ENCODE measurements at places on chromosomes 4 and X.

DNA sequence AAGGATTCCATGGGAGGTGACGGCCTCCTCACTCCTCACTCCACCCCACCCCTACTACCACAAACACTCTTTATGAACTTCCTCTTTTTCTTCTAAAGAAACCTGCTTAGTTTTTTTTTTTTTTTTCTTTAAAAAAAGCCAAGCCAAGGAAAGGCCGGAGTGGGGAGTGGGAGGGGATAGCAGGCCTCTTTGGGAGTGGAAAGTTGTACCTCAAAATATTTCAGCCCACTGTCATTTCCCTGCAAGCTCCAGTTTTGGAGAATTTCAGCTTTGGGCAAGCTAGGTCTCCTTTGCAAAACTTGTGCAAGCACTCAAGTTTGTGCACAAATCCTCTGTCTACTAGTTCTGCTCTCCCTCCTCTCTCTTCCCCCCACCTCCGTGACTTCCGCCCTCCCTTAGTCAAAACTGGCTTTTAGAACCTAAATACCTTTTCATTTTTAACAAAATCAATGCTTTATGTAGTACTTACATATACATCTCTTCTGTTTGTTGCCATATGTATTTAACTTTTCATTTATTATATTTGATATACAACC, 512 bp upstream of the ANTXR2 start:
- DNase-seq = no peak

DNA sequence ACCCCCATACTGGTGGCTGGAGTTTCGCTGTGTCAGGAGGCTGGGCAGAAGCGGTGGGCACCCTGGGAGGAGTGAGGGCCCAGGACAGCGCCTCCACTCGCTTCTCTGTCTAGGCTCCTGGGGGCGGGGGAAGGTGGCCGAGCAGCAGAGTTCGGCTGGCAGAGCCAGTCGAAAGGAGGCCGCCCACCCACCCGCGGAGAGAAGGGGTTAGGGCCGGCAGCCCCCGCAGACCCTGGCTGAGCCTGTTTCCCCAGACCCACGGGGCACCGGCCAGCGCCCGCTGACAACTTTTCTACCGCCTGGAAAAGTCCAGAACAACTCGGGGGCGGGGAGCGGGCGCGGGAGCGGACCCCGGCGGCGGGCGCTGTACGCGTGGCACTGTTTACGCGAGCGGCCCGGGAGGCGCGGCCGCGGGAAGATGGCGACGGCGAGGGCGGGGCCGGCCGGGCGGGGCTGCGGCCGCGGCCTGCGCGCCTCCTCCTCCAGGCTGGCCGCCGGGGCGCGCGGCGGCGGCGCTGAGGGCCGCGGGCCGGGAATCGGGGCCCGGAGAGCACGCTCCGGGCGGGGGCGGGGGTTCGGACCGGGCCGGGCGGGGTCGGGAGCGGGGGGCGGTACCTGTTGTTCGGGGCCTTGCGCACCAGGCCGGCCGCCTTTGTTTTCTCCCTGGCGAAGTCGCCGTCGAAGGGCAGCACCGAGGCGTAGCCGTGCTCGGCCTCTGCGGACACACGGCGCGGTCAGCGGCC, 628 bp downstream of the MXD4 start:
- DNase-seq = no peak

GRCh38 chr4:73723023-73723422, 17.3 kb upstream of the CXCL8 start:
- no peak for DNase-seq

GRCh38 chrX:154827194-154828015, 7.1 kb downstream of the SMIM9 start:
- DNase-seq = no peak

GRCh38 chr4:113436360-113436759, 325.2 kb downstream of the CAMK2D start:
- DNase-seq = no peak

GRCh38 chr4:150348079-150348478, 233.9 kb upstream of the MAB21L2 start:
- no peak for DNase-seq

DNA sequence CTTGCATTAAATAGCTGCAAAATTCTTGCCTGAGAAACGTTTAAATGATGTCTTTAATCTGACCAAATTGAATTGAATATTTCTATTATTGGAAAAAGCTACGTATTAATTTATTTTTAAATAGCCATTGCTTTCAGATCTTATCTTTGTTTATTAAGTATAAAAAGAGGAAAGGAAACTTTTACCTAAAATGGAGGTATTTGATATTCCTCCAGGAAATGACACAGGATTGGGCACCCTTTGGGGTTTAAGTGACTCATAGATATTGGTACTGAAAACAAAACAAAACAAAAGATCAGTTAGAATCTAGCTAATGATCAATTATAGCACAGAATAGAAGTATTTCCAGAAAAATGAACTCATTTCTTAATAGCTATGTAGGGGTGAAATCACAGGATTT, 34.1 kb downstream of the PLS3 start:
- DNase-seq = no peak

- no peak for DNase-seq
These were observed 2.0 kb downstream of the ERCC6L start for GRCh38 chrX:72236841-72237240.

DNA sequence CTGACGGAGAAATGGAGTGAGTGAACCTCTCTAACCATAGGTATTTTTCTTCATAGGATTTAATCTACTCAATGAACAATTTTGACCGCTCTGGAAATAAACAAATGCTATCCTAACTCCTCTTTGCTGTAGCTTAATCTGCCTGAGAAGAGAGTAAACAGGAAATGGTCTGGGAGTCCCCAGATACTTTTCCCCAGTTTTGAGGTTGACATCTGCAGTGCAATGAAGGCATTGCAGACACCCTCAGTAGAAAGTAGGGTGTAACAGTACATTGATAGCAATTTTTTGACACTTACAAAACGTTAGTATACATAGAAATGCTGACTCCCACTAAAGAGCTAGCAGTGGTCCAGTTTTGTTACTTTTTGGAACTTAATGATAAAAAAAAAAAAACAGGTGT, 495.9 kb upstream of the FAM241A start:
- no peak for DNase-seq

- DNase-seq = no peak
These were observed 102.3 kb downstream of the PSAPL1 start for GRCh38 chr4:7332216-7333023.

DNA sequence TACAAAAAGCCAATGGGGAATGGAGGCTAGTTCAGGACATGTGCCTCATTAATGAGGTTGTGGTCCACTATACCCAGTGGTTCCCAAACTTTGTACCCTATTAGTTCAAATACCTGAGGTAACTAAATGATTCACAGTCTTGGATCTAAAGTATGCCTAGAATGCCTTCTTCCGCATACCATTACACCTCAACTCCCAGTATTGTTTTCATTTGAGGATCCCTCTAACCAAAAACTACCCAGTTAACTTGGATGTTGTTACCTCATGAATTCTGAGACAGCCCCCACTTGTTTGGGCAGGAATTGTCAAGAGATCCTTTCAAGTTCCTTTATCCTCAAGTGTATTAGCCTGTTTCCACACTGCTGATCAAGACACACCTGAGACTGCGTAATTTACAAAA, 439.2 kb downstream of the PCDH10 start:
- DNase-seq = no peak

DNA sequence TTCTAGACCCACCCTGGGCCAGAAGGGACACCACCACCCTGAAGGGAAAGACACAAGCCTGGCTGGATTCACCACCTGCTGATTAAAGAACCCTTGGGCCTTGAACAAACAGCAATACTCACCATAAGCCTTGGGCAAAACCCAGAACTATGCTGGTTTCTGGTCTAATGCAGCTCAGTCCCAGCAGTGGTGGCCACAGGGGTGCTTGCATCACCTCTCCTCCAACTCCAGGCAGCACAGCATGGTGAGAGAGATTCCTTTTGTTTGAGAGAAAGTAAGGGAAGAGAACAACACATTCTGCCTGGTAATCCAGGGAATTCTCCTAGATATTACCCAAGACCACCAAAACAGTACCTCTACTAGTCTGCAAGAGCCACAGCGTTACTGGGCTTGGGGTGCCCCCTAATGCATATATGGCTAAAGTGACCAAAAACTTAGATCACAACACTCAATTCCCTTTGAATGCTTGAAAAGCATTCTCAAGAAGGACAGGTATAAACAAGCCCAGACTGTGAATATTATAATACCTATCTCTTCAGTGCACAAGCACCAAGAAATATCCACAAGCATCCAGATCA, 25.7 kb downstream of the RNF128 start:
- no peak for DNase-seq

DNA sequence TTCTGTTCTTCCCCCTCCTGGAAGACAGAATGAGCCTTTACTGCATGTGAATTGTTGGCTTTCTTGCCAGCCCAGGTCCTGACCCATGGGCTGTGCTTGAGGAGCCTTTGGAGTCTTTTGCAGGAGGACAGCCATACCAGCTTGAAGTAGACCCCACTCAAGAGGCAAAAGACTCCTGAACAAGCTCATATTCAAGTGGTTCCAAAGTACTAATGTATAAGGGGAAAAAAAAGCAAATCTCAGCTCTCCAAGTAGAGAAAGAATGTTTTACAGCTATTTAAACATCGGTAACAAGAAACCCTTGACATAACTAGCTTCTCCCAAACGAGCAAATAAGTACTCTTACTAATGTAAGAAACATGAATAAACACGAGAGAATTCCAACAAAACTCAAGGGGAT, 174.9 kb upstream of the MXRA5 start:
- DNase-seq = no peak

DNA sequence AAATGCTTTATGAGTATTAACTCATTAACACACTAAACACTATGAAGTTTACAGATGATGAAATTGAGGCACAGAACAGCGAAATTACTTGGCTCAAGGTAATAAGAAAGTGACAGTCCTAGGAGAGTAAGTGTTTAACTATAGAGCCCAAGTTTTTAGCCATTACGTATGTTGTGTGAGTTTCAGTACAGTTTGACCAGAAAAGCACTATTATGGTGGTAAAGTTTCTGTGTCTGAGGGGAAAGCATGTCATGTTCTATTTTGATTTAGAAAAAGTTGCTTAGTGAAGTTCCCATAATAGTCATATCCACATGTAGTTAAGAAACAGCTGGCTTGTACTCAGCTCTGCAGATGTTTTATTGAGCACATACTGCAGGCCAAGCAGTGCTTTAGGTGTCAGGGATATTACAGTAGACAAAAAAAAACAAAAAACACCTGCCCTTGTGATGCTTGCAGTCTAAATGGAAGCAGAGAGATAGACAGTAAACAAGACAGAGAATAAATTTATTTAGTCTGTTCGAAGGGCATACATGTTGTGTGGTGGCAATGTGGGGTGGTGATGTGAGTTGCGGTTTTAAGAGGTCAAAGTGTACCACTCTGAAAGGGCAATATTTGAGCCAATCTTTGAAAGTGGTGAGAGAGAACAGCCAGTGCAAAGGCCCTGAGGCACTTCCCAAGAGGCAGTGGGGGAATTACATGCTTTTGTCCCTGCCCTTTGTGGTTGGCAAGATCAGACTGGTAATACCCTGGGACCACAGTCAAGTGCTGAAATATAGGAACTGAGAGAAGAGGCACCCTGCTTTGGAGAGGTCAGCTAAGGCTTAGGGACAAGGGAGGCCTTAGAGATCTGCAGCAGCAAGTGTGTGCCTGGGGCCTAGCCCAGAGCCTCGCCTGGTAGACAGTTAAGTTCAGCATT, 6.2 kb downstream of the TMEM131L start:
- DNase-seq = no peak

GRCh38 chr4:121799208-121799823, 1.8 kb upstream of the EXOSC9 start:
- no peak for DNase-seq

DNA sequence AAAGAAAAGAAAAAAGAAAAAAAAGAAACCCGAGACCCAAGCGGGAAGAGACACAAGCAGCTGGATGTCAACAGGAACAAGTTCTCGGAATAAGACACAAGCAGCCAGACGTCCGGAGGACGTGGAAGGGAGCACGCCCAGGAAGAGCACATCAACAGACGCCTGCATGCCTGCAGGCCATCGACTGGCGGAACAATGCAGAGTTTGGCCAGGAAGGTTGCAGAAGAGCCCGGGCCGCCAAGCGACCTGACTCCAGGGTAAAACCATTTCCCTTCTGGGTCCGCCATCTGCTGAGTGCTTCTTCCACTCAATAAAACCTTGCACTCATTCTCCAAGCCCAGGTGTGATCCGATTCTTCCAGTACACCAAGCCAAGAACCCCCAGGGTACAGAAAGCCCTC, 95.6 kb upstream of the PRR32 start:
- no peak for DNase-seq

GRCh38 chr4:157885811-157886210, 287.0 kb downstream of the GASK1B start:
- no peak for DNase-seq

DNA sequence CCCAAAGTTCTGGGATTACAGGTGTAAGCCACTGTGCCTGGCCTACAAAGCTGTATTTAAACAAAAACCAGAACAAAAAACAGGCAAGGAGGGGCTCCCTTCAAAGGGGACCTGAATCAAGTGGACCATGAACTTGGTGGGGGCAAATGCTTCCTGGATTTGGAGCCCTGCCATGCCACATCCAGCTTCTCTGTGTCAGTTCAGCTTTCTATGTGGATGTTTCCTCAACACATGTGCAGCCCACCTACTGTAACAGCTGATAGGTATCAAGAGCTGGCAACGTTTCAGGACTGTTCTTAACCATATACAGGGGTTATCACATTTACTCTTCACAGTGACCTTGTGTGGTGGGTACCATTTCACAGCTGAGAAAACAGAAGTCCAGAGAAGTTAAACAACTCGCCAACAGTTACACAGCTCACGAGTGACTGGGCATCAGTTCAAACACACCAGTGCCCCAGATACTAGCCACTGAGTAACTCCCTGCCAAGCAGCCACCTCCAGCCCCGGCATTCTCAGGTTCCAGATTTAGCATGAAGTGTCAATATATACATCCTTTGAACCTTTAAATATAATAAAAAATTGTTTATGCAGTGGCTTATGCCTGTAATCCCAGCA, 7.5 kb downstream of the GPR143 start:
- no peak for DNase-seq

DNA sequence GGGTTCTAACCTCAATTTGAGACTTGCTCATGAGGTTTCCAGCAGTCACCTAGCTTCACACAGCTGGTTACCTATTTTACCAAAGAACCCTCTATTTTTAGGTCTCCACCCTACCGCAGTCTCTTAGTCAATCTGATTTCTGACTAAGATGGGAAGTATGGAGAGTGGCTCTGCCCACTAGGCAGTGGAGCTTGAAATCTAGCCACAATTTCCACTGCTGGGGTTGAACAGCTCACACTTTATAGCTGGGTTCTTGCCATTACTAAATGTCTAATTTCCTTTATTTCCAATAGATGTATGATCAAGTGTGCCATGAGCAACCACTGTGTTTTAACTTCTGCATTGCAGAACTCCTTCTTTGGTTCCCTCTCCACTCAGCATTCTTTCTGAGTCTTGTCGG, 43.1 kb downstream of the GASK1B start:
- DNase-seq = no peak

DNA sequence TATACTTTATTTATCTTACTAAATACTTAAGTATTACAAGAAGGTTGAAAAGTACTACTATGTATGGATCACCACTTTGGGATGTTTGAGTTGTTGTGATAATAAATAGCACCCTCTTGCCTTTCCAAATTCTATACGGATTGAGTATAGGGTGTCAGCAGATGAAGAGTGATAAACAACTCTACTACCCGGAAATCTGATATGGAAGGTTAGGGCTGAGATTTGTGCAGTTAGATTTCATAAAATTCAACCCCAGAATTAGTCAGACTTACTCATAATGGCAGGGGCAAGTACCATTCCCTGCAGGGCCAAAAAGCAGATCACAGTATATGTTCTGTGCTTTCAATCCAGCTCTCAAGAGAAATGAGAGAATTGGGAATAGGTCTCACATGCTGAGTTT, 1008.9 kb upstream of the PCDH7 start:
- DNase-seq = no peak

- no peak for DNase-seq
These were observed 342 bp downstream of the EOLA2 start for GRCh38 chrX:149937871-149938426.

All from stimulated activated CD8-positive, alpha-beta memory T cell treated with anti-CD3 and anti-CD28 coated beads, Interleukin-4, amount 100 ng/mL, for 4 hours (primary cell).